Suppressor macrophage treated with lipopolysaccharide for 4 hours (primary cell): ENCODE measurements at places on chromosomes 2 and 18.

DNA sequence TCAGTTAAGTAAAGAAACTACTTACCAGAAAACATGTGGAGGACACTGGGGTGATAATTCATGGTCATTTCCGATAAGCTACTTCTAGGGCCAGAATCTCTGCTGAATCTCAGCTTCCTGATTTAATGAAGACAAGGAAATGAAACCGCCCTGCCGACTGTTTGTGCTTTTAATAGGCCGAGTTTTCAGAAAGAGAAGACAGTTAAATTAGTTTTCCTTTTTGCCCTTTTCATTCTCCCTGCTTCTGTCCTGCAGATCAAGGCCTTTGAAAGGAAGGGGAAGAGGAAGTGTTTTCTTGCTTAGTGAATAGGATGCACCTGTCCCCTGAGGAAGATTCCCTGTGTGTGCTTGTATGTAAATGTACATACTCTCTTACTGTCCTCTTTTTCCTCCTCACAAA, 126.6 kb downstream of the SH3RF3 start:
- DNase-seq = peak; percentile 82

- DNase-seq = peak; percentile 18
Observed at GRCh38 chr2:189952536-189953109, 109.9 kb downstream of the MSTN start.

DNA sequence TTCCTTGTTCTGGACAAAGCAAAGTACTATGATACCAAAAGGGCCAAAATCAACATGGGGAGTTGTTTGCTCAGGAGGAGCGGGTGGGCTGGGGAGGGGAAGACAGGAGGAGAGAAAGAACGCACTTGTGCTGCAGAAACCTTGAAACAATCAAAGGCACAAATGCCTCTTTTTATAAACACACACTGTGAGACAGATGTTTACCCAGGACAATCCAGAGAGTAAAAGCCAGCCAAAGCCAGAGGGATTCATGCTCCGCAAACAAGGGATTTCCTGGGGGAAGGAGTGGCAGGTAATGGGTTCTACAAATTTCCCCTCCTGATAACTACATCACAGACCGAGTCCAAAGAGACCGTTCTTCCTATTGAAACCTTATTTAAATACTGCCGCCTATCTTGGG, 323.5 kb upstream of the SKOR2 start:
- DNase-seq = no peak

DNA sequence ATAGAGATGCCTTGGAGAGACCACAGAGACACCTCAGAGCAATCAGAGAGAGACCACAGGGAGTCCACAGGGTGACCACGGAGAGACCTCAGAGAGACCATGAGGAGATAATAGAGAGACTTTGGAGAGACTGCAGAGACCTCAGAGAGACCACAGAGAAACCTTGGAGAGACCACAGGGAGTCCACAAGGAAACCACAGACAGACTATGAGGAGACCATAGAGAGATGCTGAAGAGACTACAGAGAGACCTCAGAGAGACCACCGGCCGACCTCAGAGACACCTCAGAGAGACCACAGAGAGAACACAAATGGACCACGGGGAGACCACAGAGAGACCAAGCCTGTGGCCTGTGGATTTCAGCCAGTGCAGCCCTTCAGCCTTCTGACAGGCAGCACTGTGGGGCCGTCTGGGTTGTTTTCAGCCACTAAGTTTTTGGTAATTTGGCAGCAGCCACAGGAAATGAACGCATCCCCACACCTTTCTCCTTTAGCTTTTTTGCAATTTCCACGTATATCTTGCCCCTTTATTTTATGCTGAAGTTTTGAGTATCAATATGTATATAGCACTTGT, 11.4 kb upstream of the TMEM18 start:
- no peak for DNase-seq

DNA sequence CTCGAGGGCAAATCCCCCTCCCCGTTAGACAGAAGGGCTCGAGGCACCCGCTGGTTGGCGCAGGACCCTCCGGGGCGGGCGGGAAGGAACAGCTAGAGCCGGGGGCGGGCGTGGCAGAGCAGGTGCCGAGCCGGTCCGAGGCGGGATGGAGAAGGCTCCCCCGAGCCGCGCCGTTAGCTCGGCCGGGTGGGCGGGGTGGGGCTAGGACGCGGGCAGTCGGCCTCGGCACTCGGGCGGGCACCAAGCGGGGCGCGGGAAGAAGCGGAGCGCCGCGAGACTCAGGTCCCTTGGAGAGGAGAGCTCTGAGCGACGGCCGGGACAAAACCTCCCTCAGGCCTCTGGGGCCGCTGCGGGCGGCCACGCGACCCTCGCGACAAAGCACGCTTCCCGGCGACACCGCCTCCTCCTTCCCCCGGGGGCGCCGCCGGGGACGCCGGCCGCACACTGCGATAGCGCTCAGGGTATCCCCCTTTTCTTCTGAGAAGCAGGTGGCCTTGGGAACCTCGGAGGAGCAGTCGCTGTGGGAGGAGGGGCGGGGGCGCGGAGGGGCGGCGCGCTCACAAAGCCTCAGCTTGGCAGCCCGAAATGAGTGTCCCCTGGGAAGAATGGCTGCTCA, 721 bp downstream of the FHOD3 start:
- DNase-seq = no peak

GRCh38 chr2:141467331-141467730, 663.5 kb downstream of the LRP1B start:
- no peak for DNase-seq

- DNase-seq = no peak
Observed at GRCh38 chr18:46226461-46226860, 122.3 kb downstream of the HAUS1 start.

- DNase-seq = no peak
Observed at GRCh38 chr2:17847236-17847635, 31.0 kb downstream of the MSGN1 start.
